Left lobe of liver (tissue), 2 donors: ENCODE measurements at places on chromosomes 2 and 18. TPM values are rescaled to one million over a fixed set of nuclear protein-coding genes. Genes with fewer than 3 reads are reported as not detected.

The SSB gene
- 21.4 TPM for total RNA-seq

The IL1RN gene
- total RNA-seq, result 16.0 TPM

The LRP2 gene
- total RNA-seq, result 0.91 TPM

The DLGAP1 gene
- total RNA-seq, result 0.48 TPM

The C2orf81 gene
- total RNA-seq, result 0.38 TPM

The PIEZO2 gene
- total RNA-seq, result 7.3 TPM

The VWC2L gene
- total RNA-seq, result not detected

The ADD2 gene
- 0.33 TPM for total RNA-seq

The NEB gene
- 0.91 TPM for total RNA-seq

The SERPINB11 gene
- total RNA-seq, result not detected

The SKA1 gene
- total RNA-seq, result 0.15 TPM

The C2orf15 gene
- total RNA-seq, result 0.23 TPM

The NAT8 gene
- 26.3 TPM for total RNA-seq

The TCF7L1 gene
- total RNA-seq, result 5.7 TPM

The CRYGC gene
- not detected for total RNA-seq

The TPO gene
- not detected for total RNA-seq

The ATP8B1 gene
- 12.1 TPM for total RNA-seq

The HOXD8 gene
- not detected for total RNA-seq

The SIX2 gene
- not detected for total RNA-seq

The CRYGD gene
- not detected for total RNA-seq

The CIB4 gene
- total RNA-seq, result not detected

The FSHR gene
- not detected for total RNA-seq

The HOXD9 gene
- total RNA-seq, result not detected

The TGFA gene
- 5.0 TPM for total RNA-seq

The FECH gene
- total RNA-seq, result 31.5 TPM

The SLC40A1 gene
- total RNA-seq, result 151 TPM

The MAB21L4 gene
- total RNA-seq, result 19.3 TPM

The FAM110C gene
- 6.7 TPM for total RNA-seq

The IKZF2 gene
- 1.8 TPM for total RNA-seq

The SERPINB8 gene
- 4.0 TPM for total RNA-seq

The FBXO15 gene
- 0.58 TPM for total RNA-seq

The ASB3 gene
- total RNA-seq, result 5.2 TPM

The SERPINB12 gene
- not detected for total RNA-seq

The RNU2-63P gene
- total RNA-seq, result 1.7 TPM

The PRSS56 gene
- total RNA-seq, result not detected
